Left renal cortex interstitium (tissue), 4 donors: ENCODE measurements at places on chromosomes 16 and 17. TPM values are rescaled to one million over a fixed set of nuclear protein-coding genes. Genes with fewer than 3 reads are reported as not detected.

The UQCRC2 gene
- polyA plus RNA-seq, result 333 TPM

The ASGR1 gene
- polyA plus RNA-seq, result 9.2 TPM

The BCL6B gene
- 21.3 TPM for polyA plus RNA-seq

DNA sequence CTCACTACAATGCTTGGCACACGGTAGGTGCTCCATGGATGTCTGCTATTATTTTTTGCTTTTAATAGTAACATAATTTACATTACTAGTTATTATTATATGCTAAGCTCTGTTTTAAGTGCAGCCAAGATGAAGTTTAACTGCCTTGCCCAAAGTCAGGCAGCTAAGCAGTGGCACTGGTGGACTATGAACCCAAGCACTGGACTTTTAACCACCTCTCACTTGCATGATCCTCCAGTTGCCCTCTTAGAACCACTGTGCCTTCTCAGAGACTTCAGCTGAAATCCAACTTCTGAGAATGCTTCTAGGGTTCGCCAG lies 1.5 kb upstream of the ZNF207 start:
- DNase-seq, result no peak

DNA sequence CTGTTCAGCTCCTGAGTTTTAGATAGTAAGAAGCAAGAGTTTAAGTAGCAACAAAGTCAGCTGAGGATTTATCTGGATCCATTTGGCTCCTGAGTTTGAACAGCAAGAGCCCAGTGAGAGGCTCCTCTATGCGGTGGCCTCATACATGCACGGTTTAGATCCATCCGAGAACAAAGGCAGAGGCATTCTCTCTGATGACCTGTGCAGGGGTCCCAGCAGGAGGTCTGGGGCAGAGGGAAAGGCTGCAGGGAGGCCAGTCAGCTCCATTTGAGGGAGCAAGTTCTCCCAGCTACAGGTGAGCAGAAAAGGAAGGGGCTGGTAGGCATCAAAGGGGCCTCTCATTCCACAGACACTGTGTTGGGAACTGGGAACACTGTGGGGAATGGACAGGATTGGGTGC lies 16.5 kb downstream of the PITPNM3 start:
- DNase-seq, result no peak

GRCh38 chr17:44804302-44805089 lies 25.6 kb downstream of the GJC1 start:
- DNase-seq, result no peak

The PLD6 gene
- polyA plus RNA-seq, result 5.5 TPM

GRCh38 chr17:72021417-72022041 lies 99.3 kb upstream of the SOX9 start:
- DNase-seq, result no peak

DNA sequence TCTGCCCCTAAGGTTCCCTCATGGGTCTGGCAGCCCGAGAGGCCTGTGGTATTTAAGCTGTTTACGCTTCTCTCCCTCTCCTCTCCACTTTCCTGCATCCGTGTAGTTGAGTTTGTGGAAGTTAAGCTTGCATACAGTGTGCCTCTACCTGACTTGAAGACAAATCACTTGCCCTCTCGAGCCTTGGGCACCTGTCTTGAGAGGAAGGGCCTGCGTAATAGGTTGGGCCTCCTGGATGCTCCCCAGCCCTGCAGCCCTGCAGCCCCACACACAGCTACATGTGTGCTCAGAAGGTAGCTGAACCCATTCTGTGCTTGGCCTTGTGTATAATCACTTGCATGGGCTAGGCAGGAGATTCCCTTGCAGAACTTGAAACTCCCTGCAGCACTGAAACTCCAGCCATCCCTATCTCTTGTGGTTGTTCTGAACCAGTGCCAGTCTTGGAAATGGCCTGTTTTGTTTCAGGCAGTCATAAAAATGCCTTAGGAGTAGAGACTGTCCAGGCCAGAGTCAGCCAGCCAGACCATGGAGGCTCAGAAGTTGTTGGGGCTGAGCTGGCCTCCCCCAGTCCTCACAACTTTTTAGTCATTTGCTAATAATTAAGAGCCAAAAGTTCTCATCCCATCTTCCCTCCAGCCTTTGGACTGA lies 134.6 kb downstream of the CLEC16A start:
- no peak for DNase-seq
